Activated naive CD8-positive, alpha-beta T cell treated with anti-CD3 and anti-CD28 coated beads, Interleukin-2, amount 50 U/mL, for 24 hours (primary cell): ENCODE measurements at places on chromosomes 6 and 20.

DNA sequence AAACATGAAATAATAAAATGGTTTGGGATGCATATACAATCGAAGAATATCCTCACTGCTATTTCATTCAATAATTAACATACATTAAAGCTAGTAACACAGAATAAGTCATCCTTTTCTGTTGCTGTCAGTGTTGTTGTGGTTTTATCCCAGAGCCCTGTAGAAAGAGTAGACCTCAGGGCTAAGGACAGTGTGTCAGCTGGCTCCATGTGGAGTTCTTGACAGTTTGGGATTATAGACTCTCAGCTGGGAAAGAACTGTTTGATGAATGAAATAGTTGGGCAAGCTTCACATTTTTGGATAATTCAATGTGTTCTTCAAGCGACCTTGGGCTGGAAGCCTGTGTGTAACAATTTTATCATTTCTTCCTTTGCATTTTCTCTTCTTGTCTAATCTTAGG, 10.1 kb downstream of the UTRN start:
- no peak overlapping the region for H3K4me3 ChIP-seq
- peaks cover 3% of the 10 kb centered on the region for H3K27me3 ChIP-seq
- peaks cover 4% of the 10 kb centered on the region for H3K36me3 ChIP-seq
- H3K4me1 ChIP-seq: peaks cover 17% of the 10 kb centered on the region

DNA sequence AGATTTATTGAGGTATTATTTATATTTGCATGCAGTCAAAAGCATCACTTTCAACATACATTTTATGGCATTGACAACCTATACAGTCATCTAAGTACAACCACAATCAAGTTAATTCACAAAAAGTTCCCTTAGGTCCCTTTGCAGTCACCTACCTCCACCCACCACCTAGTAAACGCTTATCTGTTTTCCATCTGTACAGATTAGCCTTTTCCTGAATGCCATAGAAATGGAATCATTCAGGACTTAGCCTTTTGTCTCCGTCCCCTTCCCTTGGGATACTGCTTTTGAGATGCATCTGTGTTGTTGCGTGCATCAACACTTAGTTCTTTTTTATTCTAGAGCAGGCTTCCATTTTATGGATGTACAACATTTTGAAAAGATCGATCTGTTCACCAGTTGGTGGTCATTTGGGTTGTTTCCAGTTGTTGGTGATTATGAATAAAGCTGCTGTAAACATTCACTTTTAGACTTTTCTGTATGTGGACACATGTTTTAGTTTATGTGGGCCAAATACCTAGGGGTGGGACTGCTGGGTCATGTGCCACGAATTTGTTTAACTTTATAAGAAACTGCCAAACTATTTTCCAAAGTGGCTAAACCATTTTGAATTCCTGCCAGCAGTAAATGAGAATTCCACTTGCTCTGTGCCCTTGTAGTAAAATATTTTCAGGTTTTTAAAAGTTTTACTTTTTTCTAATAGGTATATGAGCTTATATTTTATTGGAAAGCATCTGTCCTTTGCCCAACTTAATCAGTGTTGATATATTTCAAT, 17.6 kb upstream of the IFNGR1 start:
- H3K4me3 ChIP-seq: no peak overlapping the region
- no peak for DNase-seq
- peaks cover 40% of the 10 kb centered on the region for H3K4me1 ChIP-seq
- H3K27ac ChIP-seq: no peak overlapping the region

DNA sequence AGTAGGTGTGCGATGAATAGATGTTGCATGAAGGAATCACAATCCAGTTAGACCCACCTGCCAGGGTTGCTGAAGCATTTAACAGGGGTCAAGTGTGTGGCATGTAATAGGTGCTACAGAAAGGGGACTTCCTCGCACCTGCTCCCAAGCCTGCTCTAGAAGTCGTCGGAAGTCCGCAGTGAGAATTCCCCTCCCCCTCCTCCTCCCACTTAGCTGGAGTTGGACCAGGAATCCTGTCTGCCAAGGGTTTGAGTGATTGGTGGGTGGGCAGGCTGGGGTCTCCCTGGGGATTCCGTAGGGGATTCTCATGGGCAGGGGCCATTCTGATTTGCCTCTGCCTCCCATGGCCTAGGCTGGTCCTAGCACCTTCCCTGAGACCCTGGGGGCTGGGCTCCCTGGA, 10.3 kb downstream of the SCRT2 start:
- no peak for DNase-seq
- no peaks in the 10 kb centered on the region for H3K36me3 ChIP-seq
- peaks cover 61% of the 10 kb centered on the region for H3K27me3 ChIP-seq
- H3K4me3 ChIP-seq: no peak overlapping the region

GRCh38 chr6:88368071-88368787, 202.1 kb upstream of the CNR1 start:
- peaks cover 20% of the 10 kb centered on the region for H3K27me3 ChIP-seq
- H3K4me1 ChIP-seq: no peaks in the 10 kb centered on the region
- no peak for DNase-seq
- H3K4me3 ChIP-seq: no peak overlapping the region

GRCh38 chr6:135722679-135723078, 128.8 kb upstream of the PDE7B start:
- peaks cover 2% of the 10 kb centered on the region for H3K27me3 ChIP-seq
- H3K27ac ChIP-seq: peak overlapping the region; percentile 27
- H3K36me3 ChIP-seq: peaks cover 10% of the 10 kb centered on the region
- peak; percentile 21 for DNase-seq
- H3K4me3 ChIP-seq: no peak overlapping the region
- peaks cover 17% of the 10 kb centered on the region for H3K4me1 ChIP-seq

DNA sequence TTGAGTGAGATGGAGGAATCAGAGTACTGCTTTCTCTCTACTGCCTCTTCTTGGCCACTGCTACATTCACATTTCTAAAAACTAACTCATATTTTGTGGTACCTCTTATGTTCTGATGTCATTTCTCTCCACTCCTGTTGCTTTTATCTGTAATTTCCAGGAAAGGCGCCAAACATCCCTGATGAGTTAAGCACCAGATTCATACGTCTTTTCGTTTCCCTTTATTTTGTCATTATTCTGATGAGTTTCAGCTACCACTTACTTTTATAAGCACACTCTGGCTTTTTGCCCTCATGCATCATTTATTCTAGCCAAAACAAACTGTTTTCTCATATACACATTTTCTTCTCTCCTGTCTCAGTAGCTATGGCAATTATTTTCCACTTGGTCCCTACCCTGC, 680.0 kb downstream of the RNF144B start:
- no peaks in the 10 kb centered on the region for H3K4me1 ChIP-seq
- no peak for DNase-seq
- no peak overlapping the region for H3K27ac ChIP-seq
- no peaks in the 10 kb centered on the region for H3K27me3 ChIP-seq

GRCh38 chr6:81767163-81767891, 14.8 kb upstream of the TENT5A start:
- H3K36me3 ChIP-seq: no peaks in the 10 kb centered on the region
- H3K27ac ChIP-seq: no peak overlapping the region
- no peak for DNase-seq
- no peak overlapping the region for H3K4me3 ChIP-seq

- peak overlapping the region; percentile 83 for H3K27ac ChIP-seq
- no peaks in the 10 kb centered on the region for H3K27me3 ChIP-seq
- peak overlapping the region; percentile 5 for H3K4me3 ChIP-seq
- peak; percentile 34 for DNase-seq
- H3K36me3 ChIP-seq: peaks cover 2% of the 10 kb centered on the region
Measured at GRCh38 chr6:45625191-45625664, 247.5 kb upstream of the SUPT3H start.

DNA sequence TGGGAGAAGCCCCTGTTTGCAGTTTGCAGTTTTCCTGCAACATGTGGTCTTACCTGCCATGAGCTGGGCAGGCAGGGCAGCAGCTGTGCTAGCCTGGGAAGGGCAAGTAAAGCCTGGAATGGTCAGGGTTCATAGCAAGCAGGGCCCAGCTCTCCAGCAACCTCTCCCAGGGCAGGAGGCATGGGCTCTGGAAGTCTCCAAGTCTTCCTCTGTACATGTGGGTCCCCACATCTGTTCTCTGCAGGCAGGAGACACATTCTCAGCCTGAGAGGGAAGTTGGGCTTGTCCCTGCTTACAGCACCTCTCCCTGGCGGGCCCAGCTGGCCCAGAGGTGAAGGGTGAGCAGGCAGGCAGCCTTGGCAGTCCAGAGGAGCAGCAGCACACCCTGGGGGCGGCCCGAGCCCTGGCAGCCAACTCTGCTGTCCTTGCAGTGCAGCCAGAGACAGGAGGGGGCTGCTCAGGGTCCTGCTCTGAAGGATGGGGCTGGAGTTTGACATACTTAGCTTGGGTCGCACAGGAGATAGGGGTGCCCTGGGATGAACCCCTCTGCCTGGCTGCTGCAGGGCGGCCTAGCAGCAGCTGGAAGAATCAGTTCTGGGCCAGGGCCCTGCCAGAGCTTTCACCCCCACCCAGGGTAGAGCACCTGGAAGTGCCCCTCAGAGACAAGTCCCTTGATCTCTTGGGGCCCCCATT, 176.0 kb downstream of the MRPL14 start:
- DNase-seq: peak; percentile 16
- no peaks in the 10 kb centered on the region for H3K36me3 ChIP-seq
- peaks cover 8% of the 10 kb centered on the region for H3K27me3 ChIP-seq
- H3K4me1 ChIP-seq: no peaks in the 10 kb centered on the region
- no peak overlapping the region for H3K4me3 ChIP-seq
- H3K27ac ChIP-seq: no peak overlapping the region
